Stimulated activated CD8-positive, alpha-beta memory T cell treated with anti-CD3 and anti-CD28 coated beads, Interleukin-15, amount 100 ng/mL, for 24 hours (primary cell): ENCODE measurements at places on chromosomes 5 and 9.

DNA sequence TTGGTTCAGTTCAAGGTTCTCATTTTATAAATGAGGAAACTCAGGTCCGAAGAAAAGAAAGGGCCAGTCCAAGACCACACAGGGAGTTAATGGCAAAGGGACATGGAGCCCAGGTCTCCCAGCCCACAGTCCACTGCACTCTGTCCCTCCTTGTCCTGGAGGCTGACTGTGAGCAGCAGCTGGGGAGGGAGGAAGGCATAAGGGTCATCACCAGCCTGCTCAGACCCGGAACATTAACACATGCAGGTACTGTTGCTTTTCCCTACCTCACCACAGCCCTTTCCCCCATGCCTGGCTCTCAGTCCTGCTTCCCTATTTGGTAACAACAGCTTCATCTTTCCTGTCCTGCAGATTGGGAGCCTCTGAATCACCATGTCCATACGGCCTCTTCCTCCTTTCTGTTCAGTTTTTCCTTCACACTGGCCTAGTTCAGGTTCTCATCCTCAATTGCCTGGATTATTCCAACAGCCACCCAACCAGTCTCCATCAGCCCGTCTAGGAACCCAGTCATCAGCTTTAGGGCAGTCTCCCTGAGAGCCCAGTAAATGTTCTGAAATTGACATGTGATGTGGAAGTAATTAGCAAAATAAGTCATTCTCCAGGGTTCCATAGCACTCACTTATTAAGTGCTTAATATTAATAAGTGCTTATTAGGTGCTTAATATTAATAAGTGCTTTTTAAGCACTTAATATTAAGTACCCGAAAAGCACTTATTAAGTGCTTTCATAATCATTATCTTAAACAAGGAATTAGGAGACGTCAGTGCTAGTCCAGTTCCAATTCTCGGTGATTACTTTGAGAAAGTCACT, 4.3 kb downstream of the GPX3 start:
- no peak for DNase-seq

DNA sequence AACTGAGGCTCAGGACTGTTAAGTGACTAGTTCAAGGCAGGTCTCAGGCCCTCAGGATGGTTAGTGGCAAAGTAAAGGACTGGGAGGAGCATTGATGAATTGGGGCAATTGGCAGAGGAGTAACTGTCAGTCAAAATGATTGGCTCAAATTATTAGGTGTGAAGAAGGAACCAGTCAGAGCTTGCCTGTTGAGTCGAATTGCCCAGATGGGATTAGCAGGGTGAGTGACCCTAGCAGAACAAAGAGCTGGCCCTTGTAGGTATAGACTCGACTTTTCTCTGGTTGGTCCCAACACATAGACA, 2.6 kb upstream of the NSD1 start:
- no peak for DNase-seq

DNA sequence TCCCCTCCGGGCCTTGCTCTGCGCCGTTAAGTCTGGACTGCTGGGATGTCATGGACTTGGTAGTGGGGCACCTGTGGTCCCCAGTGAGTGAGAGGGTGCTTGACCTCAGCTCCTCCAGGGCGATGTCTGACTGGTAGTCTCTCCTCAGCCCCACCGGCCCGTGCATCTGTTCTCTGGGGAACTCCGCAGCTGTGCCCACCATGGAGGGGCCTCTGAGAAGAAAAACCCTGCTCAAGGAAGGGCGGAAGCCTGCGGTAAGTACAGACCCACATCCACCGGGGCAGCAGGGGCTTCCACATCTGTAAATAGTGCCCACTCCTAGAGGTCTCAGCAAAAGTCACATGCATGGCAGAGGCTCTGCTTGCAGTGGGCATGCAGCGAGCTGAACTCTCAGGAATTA, 52.6 kb upstream of the GARNL3 start:
- no peak for DNase-seq

- no peak for DNase-seq
Measured at GRCh38 chr9:123990427-123990826, 21.1 kb upstream of the LHX2 start.
